ENCODE measurements at places on chromosomes 2 and 18.

DNA sequence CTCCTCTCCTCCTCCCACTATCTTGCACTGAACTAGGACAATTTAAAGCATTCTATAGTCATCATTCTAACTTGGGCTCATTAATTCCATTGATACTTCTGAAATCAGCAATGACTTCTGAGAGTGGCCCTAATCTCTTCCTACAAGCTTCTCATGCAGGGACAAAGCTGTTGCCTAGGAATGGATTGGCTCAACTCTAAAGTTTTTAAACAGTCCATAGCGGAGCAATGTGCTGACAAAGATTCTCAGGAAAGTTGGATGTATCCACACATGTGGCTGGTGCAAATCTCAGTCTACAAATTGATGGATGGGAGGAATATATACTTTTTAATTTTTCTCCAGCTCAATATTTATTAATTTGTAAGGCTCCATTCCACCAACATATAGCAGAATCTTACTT lies 388.9 kb downstream of the SETBP1 start:
- DNase-seq, result no peak

DNA sequence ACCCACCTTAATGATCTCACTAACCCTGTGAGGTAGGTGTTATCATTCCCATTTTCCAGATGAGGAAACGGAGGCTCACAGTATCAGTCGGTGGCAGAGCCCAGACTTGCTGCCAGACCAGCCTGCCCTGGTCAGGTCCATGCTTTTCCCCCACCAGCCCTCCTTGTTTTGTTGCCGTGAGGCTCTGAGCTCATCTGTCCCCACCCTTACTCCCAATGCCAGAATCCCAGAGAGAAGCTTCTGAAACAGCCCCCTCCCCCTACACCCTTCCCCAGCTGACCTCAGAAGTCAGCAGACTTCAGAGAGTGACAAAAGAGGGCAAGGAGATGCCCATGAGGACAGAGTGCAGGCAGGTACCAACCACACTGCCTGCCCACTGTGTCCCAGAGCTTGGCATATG lies 20.8 kb upstream of the TNS1 start:
- DNase-seq, result no peak

DNA sequence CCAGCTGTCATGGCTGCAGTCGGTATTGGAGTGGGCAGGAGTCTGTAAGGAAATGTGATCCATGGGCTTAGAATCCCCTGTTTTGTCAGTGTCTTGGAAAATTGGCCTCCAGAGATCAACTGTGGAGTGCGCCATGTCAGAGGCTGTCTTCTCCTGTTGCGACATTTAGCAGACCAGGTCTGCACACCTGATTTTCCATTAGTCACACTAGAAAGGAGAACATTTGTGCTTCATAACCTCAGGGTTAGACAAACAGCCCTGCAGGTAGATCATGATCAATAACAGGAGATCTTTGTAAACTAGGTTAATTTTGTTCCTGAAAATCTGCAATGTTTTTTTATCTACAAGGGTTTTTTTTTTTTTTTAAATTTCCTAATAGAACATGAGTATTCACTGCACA lies 28.0 kb downstream of the LDLRAD4 start:
- DNase-seq, result no peak

- no peak for DNase-seq
Observed at GRCh38 chr2:117815946-117816345, 1.5 kb downstream of the DDX18 start.

GRCh38 chr2:165636959-165637358 lies 157.1 kb downstream of the GALNT3 start:
- DNase-seq, result no peak

- DNase-seq, result no peak
Observed at GRCh38 chr2:20626698-20627513, 24.0 kb downstream of the HS1BP3 start.

GRCh38 chr2:170276925-170277629 lies 99.1 kb downstream of the MYO3B start:
- no peak for DNase-seq

GRCh38 chr2:213162516-213163118 lies 11.2 kb upstream of the IKZF2 start:
- DNase-seq, result no peak

DNA sequence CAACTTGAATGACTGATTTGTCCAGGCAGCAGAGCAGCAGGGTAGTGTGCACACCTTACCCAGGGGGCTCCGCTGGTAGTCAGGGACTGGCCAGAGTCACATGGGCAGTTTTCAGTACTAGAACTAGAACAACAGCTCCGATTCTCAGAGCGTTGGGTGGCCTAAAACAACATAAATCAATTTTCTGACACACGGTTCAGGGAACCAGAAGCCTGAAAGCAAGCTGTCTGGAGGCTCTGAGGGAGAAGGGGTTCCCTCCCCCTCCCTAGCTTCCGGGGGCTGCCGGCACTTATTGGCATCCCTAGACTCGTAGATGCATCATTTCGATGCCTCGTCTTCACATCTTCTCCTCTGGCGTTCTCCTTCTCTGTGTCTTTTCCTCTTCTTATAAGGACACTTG lies 13.4 kb upstream of the ITGB6 start:
- DNase-seq, result no peak
